ENCODE measurements at places on chromosomes 2 and 18.

DNA sequence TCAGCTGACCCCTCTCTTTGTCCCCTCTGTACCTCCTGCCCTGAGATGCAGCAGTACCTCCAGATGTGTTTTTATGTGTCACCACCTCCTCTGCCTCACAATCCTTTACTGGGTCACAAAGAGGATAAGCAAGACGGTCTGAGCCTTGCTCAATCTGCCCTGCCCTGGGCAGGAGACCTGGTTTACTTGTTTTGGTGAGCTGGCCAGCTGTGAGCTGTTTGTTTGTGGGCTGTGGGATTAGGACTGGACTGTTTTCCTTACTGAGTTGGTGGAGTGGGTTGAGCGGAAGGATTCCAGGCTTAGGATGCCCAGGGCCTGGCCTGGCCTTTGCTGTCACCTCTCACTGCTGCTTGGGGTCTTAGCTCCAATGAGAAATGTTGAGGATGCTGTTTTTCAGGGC, 299.5 kb downstream of the SRBD1 start:
- DNase-seq = no peak

GRCh38 chr2:123532994-123533393, 492.1 kb upstream of the CNTNAP5 start:
- no peak for DNase-seq

DNA sequence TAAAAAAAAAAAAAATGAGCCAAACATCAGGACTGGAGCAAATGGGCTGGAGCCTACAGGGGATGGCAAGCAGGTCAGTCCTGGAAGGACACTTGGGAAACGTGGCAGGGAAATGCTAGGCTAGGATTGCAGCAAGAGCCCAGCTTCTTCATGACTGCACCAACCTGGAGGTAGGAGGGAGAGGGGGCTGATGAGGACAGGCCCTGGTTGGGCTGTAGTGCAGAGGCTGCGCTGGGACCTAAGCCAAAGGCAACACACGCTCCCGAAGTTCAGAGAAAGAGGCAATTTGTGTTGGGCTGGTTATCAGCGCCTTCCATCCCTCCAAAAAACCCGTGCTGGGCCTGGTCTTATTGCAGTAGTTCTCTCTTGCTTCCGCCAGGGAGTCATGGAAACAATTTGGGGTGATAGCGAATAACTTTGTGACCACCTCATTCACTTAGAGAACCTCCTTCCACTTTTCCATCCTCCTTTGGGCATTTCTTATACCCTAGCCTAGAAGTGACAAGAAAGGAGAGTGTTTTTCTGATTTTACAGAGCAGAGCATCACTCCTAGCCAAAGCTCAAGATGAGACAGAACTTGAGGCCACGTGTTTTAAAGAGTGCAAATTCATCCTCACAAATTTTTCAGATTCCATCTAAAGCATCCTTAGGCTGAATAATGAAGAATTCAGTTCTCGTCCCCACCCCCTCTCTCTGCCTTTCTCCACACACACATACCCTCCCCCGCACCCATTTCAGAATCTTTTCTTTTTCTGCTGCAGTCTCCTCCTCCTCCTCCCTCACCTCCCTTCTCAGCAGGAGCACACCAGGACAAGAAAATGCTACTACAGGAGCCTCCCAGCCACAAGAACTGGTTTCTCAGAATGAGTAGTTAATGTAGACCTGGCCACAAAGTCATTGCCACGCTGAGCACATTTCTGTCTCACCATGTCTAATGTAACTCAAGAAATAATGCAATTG, 82.5 kb upstream of the STPG4 start:
- DNase-seq = peak; percentile 95

DNA sequence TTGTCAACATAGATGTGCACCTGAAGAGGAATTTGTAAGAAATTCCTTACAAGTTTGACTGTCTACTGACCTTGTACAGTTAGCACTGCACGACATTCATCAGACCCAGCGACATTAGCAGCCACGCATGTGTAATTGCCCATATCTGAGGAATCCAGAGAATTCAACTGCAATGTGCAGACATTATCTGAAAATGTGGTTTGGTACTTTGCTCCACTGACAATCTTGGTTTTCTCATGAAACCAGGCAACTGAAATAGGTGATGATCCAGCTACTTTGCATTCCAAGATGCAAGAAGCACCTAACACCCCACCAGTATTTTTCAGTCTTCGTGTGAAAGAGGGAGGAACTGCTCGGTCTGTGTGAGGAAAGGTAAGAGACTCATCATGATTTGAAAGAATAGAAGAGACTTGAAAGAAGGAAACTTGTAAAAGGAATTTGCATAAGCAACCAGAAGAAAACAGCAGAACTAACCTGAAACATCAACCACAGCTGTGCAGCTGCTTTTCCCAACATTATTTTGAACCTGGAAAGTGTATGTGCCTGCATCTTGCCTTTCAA, 83.4 kb downstream of the TTN start:
- DNase-seq = no peak

GRCh38 chr18:46054956-46055837, 16.9 kb downstream of the PSTPIP2 start:
- DNase-seq = no peak

GRCh38 chr2:114022360-114023085, 132.6 kb downstream of the ACTR3 start:
- peak; percentile 19 for DNase-seq

DNA sequence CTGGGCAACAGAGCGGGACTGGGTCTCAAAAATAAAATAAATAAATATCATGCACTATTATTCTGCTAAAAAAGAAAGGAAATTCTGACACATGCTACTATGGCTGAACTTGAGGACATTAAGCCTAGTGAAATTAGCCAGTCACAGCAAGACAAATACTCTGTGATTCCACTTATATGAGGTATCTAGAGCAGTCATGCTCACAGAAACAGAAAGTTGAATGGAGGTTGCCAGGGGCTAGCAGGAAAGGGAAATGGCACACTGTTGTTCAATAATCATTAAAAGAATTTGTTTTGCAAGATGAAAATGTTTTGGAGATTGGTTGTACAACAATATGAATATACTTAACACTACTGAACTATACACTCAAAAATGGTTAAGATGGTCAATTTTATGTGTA, 60.8 kb downstream of the NCKAP1 start:
- DNase-seq = no peak

- DNase-seq = no peak
Observed at GRCh38 chr2:118580651-118581050, 266.8 kb downstream of the EN1 start.

- peak; percentile 63 for DNase-seq
Observed at GRCh38 chr2:159010340-159010739, 41.9 kb downstream of the TANC1 start.

DNA sequence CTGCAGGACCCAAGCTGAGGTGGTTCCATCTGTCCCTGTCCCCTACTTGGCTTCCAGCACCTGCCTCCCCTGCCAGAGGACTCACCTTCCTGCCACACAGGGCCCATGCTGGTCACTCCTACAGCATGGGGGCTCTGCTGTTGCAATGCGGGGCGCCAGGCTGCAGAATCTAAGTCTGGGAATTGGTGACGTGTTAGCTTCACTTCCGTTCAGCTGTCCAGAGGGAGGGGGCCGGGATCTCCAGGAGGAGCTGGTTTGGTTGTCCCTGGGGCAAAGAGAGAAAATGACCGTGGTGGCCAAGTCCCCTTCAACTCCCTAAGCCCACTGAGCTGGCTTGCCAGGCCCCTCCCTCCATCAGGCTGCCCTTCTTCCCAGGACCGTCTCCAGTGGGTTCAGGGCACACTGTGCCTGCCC, 69.5 kb downstream of the IL1R2 start:
- no peak for DNase-seq

DNA sequence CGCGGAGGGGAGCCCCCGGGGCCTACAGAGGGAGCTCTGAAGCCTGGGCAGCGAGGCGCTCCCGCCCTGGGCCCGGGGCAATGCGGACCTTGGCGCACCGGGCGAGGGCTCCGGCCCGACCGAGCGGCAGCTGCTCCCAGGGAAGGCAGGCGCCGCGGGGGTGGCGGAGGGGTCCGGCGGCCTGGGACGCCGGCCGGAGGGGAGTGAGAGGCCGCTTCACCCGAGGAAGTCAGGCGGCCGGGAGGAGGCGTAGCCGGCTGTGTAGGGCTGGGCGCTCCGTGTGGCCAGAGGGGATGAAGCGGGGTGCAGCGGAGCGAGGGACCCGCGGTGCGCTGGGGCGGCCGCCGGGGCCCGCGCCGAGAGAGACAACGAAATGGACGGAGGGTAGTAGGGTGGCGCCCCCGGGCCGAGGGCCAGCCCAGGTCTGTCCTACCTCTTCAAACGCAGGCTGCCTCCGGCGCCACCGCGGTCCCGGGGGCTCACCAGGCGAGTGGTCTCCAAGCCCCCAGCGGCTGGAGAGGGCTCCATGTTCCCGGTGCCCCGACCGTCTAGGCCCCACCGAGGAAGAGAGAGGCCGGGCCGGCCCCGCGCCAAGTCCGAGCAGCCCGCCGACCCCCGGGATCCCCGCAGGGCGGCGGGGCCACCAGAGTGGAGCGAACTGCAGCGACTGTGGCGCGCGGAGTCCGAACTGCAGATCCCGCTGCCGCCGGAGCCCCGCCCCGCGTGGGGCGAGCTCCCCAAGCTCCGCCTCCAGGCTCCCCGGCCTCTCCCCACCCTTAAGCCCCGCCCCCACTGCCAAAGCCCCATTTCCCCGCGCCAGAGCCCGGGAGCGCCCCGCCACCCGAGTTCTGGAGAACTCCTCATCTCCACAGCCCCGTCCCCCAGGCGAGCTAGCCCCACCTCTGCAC, at the start of gene SLC30A3:
TSS of gene SLC30A3 (minus strand) at position 669 of the 908 bp plus-strand sequence. CDS start at position 528, 141 bp downstream.
- DNase-seq = no peak

GRCh38 chr2:1593371-1594122, 150.8 kb downstream of the PXDN start:
- DNase-seq = peak; percentile 75

DNA sequence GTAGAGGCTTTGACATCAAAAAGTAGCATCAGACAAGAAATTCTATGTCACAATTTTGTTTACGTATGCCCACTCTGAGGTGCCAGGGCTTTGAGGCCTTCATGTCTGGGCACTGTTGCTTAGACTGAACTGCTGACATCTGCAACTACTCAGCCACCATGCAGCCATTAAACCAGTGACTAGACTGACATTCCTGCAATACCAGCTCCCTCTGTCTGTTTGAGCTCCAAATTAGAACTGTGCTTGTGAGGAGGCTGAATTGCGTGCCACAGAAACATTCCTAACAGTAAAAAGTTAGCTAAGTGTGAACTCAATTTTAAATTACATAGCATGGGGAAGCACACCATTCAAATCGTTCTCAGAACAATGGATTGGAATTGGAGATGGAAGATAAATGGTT, 163.2 kb downstream of the INSIG2 start:
- DNase-seq = no peak

- DNase-seq = no peak
Observed at GRCh38 chr2:193187816-193188215, 993.1 kb upstream of the TMEFF2 start.

GRCh38 chr2:21501376-21502027, 377.7 kb downstream of the TDRD15 start:
- no peak for DNase-seq

GRCh38 chr2:233976087-233976486, 58.9 kb downstream of the TRPM8 start:
- no peak for DNase-seq

GRCh38 chr2:239768907-239769553, 256.1 kb downstream of the NDUFA10 start:
- no peak for DNase-seq

- DNase-seq = no peak
Observed at GRCh38 chr2:25720575-25720974, 47.2 kb upstream of the DTNB start.

- DNase-seq = no peak
Observed at GRCh38 chr18:77054288-77054605, 78.3 kb downstream of the MBP start.

- no peak for DNase-seq
Observed at GRCh38 chr18:49114556-49114955, 163.8 kb upstream of the SMAD7 start.

GRCh38 chr2:172572981-172573380, 17.1 kb downstream of the PDK1 start:
- DNase-seq = no peak

- no peak for DNase-seq
Observed at GRCh38 chr2:3463186-3463835, 56.0 kb downstream of the ADI1 start.

GRCh38 chr2:121284463-121285449, at the start of gene TFCP2L1:
Gene TFCP2L1 (minus strand): TSS chr2:121285202. CDS start chr2:121285109, 93 bp downstream.
- DNase-seq = no peak

DNA sequence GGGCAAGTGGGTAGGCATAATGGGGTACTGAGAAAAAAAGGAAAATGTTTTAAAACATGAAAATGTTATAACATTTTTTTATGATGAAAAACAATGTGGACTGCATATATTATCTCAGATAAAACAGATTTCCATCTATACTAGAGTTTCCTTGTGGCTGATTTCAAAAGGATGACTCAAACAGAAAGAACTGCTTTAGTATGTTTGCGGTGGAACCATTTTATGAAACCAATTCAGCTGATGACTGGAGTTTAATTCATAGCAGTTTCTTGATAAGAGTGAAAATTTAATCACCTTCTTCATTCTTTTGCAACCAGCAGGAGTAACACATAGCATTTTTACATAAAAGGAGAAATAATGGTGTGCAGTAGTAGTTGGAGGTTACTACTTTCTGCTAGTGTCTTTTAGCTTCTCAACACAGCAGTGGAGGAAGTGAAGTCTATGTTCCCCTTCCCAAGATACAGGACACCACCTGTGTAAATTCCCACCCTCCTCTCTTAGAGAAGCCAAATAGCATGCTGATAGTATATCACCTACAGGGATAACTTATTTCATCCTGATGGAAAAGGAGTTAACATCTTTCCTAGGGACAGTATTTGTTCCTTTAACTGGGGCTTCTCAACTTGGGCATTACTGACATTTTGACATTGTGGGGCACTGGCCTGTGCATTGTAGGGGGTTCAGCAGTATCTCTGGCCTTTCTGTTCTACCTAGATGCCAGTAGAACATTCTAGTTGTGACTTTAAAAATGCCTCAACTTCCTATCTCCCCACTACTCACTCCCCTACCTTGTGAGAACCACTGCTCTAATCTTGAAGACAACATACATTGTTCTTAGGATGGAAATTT, 29.9 kb downstream of the PELI1 start:
- peak; percentile 72 for DNase-seq

DNA sequence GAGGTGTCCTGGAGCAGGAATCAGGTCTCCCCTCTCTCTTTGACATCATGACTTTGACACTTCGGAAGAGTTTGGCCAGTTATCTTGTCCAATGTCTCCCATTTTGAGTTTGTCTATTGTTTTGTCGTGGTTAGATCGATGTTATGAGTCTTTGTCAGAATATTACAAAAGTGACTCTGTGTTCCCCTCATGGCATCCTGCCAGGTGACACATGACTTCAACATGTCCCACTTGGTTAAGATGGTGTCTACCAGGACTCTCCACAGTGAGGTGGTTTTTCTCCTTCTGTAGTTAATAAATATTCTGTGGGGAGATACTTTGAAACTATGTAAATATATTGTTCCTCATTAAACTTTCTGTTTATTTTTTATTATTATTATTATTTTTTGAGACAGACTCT, 76.6 kb upstream of the BZW1 start:
- no peak for DNase-seq

Data from fibroblast of pulmonary artery (primary cell).